ENCODE measurements at places on chromosomes 12 and 14. TPM values are rescaled to one million over a fixed set of nuclear protein-coding genes. Genes with fewer than 3 reads are reported as not detected.

DAO gene
- not detected for total RNA-seq

SLC25A21 gene
- 0.38 TPM for total RNA-seq

GDF3 gene
- total RNA-seq: 0.30 TPM

CKB gene
- total RNA-seq: 115 TPM

CNTN1 gene
- 12.3 TPM for total RNA-seq

DNAH10 gene
- 10.1 TPM for total RNA-seq

CD163L1 gene
- total RNA-seq: 4.5 TPM

TCTN1 gene
- total RNA-seq: 40.1 TPM

ACOT4 gene
- total RNA-seq: 5.0 TPM

KRT7 gene
- total RNA-seq: 257 TPM

MEG3 gene
- total RNA-seq: 16.6 TPM

TEX52 gene
- not detected for total RNA-seq

RTL1 gene
- total RNA-seq: not detected

RBM19 gene
- total RNA-seq: 33.6 TPM

C12orf56 gene
- not detected for total RNA-seq

GRCh38 chr12:53869500-53869899 lies 69.1 kb upstream of the HOXC13 start:
- no peak overlapping the region for H3K4me3 ChIP-seq
- DNase-seq: no peak
- H3K4me1 ChIP-seq: no peaks in the 10 kb centered on the region
- H3K27ac ChIP-seq: no peak overlapping the region
- peaks cover 8% of the 10 kb centered on the region for H3K27me3 ChIP-seq

GRCh38 chr14:93306812-93307211 lies 26.0 kb downstream of the BTBD7 start:
- no peak for DNase-seq
- peaks cover 28% of the 10 kb centered on the region for H3K4me1 ChIP-seq
- H3K36me3 ChIP-seq: no peaks in the 10 kb centered on the region
- H3K4me3 ChIP-seq: no peak overlapping the region

GRCh38 chr14:54838931-54839512 lies 63.6 kb downstream of the GCH1 start:
- H3K4me1 ChIP-seq: peaks cover 4% of the 10 kb centered on the region
- no peaks in the 10 kb centered on the region for H3K27me3 ChIP-seq
- no peak overlapping the region for H3K27ac ChIP-seq

GRCh38 chr12:5489760-5490406 lies 58.0 kb downstream of the NTF3 start:
- H3K4me3 ChIP-seq: no peak overlapping the region
- no peaks in the 10 kb centered on the region for H3K36me3 ChIP-seq
- no peak for DNase-seq
- no peak overlapping the region for H3K27ac ChIP-seq
- no peaks in the 10 kb centered on the region for H3K4me1 ChIP-seq

DNA sequence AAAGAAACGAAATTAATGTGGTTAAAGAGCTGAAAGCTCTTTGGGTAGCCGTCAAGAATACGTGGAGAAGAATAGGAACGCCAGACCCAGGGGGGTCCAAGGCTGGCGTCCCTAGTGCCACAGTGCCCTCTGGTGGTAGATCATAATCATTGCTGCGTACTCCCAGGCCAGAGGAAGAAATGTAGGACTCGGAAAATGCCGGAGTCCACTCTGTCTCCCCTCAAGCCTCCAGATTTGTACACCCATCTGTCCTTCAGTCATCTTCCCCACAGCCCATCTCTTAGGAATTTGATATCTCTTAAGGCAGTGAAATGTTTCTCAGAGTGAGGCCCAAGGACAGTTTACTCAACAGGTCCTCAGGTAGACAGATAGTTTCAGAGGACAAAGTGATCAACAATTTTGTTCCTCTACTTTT lies 25.4 kb upstream of the PLEKHG6 start:
- peaks cover 12% of the 10 kb centered on the region for H3K4me1 ChIP-seq
- no peak overlapping the region for H3K27ac ChIP-seq
- no peaks in the 10 kb centered on the region for H3K36me3 ChIP-seq
- H3K4me3 ChIP-seq: no peak overlapping the region
- no peaks in the 10 kb centered on the region for H3K27me3 ChIP-seq

- H3K27ac ChIP-seq: no peak overlapping the region
- no peak for DNase-seq
- H3K27me3 ChIP-seq: no peaks in the 10 kb centered on the region
- no peak overlapping the region for H3K4me3 ChIP-seq
Observed at GRCh38 chr14:75842551-75842950, 139.2 kb downstream of the TGFB3 start.

- DNase-seq: no peak
- H3K4me3 ChIP-seq: no peak overlapping the region
- H3K36me3 ChIP-seq: no peaks in the 10 kb centered on the region
- H3K27me3 ChIP-seq: peaks cover 15% of the 10 kb centered on the region
- H3K4me1 ChIP-seq: peaks cover 2% of the 10 kb centered on the region
Observed at GRCh38 chr14:60632257-60632656, 17.0 kb downstream of the SIX1 start.

- peaks cover 48% of the 10 kb centered on the region for H3K4me1 ChIP-seq
- DNase-seq: no peak
- peak overlapping the region; percentile 84 for H3K27ac ChIP-seq
- no peak overlapping the region for H3K4me3 ChIP-seq
- H3K27me3 ChIP-seq: no peaks in the 10 kb centered on the region
Observed at GRCh38 chr12:93812626-93813025, 135.5 kb downstream of the CRADD start.

DNA sequence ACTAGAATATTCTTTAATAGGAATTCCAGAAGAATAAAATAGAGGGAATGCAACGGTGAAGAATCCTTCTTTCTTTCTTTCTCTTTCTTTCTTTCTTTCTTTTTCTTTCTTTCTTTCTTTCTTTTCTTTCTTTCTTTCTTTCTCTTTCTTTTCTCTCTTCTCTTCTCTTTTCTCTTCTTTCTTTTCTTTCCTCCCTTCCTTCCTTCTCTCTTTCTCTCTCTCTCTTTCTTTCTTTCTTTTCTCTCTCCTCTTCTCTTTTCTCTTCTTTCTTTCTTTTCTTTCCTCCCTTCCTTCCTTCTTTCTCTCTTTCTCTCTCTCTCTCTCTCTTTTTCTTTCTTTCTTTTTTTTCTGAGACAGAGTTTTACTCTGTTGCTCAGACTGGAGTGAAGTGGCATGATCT lies 160.8 kb upstream of the PRICKLE1 start:
- H3K27me3 ChIP-seq: no peaks in the 10 kb centered on the region
- no peak overlapping the region for H3K4me3 ChIP-seq
- no peak overlapping the region for H3K27ac ChIP-seq
- H3K36me3 ChIP-seq: no peaks in the 10 kb centered on the region

DNA sequence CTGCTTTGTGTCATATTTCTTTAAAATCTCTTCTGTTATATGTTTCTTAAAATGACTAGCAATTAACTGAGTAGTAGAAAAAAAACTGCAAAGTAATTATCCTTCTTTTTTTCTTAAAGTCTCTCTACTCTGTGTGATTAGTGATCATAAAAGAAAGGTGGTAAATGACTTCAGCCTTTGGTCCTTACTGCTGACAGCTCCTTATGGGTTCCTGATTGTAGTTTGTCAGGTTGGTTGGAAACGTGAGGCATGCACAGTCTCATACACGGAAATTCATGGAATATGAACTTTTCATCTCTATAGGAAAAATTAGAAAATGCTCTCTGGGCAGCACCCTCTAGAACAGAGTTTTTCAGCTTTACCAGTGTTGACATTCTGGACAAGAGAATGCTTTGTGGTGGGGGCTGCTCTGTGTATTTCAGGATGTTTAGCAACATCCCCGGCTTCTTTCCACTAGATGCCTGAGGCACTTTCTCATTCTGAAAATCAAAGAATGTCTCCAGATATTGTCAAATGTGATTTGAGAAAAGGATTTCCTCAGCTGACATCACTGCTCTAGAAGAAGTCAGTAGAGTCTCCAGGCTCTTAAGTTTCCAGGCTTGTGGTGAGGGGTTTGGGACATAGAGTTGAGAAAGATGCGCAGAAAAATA lies 121.0 kb downstream of the PIK3C2G start:
- H3K4me1 ChIP-seq: peaks cover 7% of the 10 kb centered on the region
- no peak for DNase-seq
- H3K4me3 ChIP-seq: no peak overlapping the region
- no peaks in the 10 kb centered on the region for H3K36me3 ChIP-seq
- no peaks in the 10 kb centered on the region for H3K27me3 ChIP-seq
- no peak overlapping the region for H3K27ac ChIP-seq

GRCh38 chr12:89461649-89462612 lies 62.7 kb downstream of the GALNT4 start:
- H3K4me1 ChIP-seq: peaks cover 17% of the 10 kb centered on the region
- no peaks in the 10 kb centered on the region for H3K36me3 ChIP-seq
- H3K27ac ChIP-seq: peak overlapping the region; percentile 44
- no peak for DNase-seq
- H3K27me3 ChIP-seq: no peaks in the 10 kb centered on the region

DNA sequence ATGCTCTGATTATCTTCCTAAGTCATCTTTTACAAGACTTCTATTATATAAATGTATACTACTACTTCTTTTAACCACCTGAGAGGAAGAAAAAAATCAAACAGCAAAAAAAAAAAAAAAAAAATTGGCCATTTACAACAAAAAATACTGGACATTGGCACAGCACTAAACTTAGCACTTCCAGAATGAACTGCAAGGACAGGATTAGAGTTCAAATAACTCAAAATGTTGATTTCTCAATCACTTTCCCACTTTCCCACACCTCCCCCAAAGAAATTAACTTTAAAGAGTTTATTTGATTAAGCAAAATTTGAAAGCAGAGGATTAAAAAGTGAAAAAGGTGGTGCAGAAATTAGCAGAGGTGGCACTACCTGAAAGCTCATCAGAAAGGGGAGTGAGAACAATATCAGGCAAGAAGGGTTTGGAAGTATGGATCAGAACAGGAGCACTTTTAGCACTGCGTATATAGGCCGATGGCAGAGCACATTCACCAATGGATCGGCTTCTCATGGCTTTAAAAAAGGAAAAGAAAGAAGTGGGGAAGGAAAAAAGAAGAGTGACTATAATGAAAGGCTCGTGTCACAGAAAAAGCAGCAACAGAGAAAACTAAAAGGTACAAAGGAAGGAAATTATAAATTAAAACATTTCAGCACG lies 109.2 kb downstream of the RALGAPA1 start:
- H3K4me3 ChIP-seq: no peak overlapping the region
- no peaks in the 10 kb centered on the region for H3K36me3 ChIP-seq
- H3K27ac ChIP-seq: no peak overlapping the region
- no peak for DNase-seq
- H3K27me3 ChIP-seq: no peaks in the 10 kb centered on the region
- H3K4me1 ChIP-seq: no peaks in the 10 kb centered on the region

DNA sequence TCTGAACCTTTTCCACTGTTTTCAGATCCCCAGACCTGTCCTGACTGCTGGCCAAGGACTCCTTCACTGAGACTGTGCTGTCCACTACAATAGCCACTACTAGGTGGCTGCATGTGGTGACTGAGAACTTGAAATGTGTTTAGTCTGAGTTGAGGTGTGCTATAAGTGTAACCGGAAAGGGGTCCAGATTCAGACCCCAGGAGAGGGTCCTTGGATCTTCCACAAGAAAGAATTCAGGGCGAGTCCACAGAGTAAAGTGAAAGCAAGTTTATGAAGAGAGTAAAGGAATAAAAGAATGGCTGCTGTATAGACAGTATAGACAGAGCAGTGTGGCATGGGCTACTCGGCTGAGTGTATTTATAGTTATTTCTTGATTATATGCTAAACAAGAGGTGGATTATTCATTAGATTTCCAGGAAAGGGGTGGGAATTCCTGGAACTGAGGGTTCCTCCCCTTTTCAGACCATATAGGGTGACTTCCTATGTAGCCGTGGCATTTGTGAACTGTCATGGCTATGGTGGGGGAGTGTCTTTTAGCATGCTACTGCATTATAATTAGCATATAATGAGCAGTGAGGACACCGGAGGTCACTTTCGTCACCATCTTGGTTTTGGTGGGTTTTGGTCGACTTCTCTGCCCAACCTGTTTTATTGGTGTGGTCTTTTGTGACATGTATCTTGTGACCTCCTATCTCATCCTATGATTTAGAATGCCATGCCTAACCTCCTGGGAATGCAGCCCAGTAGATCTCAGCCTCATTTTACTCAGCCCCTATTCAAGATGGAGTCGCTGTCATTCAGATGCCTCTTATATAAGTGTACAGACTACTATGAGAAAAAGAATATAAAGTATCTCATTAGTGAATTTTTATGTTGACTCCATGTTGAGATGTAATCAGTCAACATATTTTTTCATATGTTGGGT lies 70.0 kb upstream of the SRSF5 start:
- peaks cover 98% of the 10 kb centered on the region for H3K4me1 ChIP-seq
- peak overlapping the region; percentile 74 for H3K27ac ChIP-seq
- DNase-seq: no peak
- H3K27me3 ChIP-seq: no peaks in the 10 kb centered on the region
- H3K4me3 ChIP-seq: no peak overlapping the region
- H3K36me3 ChIP-seq: no peaks in the 10 kb centered on the region

DNA sequence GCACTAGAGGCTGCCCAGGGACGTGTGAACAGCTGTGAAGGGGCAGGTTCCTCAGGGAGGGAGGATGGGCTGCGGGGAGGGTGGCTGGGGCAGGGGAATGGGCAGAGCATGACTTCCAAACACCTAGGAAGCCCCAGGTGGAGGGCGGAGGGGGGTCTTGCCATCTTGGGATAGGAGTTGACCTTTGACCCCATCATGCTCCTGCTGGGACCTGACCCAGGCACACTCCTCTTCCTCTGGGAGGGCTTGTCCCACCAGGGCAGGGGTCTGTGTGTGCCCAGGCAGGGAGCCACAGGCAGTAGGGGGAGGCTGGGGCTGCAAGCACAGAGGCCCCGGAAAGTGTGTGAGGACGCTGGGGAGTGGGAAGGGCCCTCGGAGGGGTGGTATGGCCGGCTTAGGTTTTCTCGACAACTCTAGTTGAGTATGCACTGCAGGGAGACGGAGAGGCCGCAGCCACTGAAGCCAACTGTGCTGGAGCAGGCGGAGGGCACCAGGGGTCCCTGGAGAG lies 3.3 kb upstream of the ANKRD9 start:
- peaks cover 21% of the 10 kb centered on the region for H3K4me1 ChIP-seq
- H3K36me3 ChIP-seq: no peaks in the 10 kb centered on the region
- DNase-seq: no peak
- no peaks in the 10 kb centered on the region for H3K27me3 ChIP-seq
- H3K4me3 ChIP-seq: no peak overlapping the region
- H3K27ac ChIP-seq: no peak overlapping the region

- no peaks in the 10 kb centered on the region for H3K27me3 ChIP-seq
- H3K27ac ChIP-seq: no peak overlapping the region
- H3K4me3 ChIP-seq: no peak overlapping the region
- H3K4me1 ChIP-seq: peaks cover 27% of the 10 kb centered on the region
- DNase-seq: no peak
- peaks cover 4% of the 10 kb centered on the region for H3K36me3 ChIP-seq
Observed at GRCh38 chr12:132561427-132562156, 48.8 kb downstream of the LRCOL1 start.

GRCh38 chr14:22159099-22159498 lies 429.9 kb downstream of the DAD1 start:
- no peak for DNase-seq
- H3K4me1 ChIP-seq: no peaks in the 10 kb centered on the region
- no peak overlapping the region for H3K27ac ChIP-seq
- H3K27me3 ChIP-seq: peaks cover 3% of the 10 kb centered on the region
- H3K36me3 ChIP-seq: no peaks in the 10 kb centered on the region
- H3K4me3 ChIP-seq: no peak overlapping the region

- no peaks in the 10 kb centered on the region for H3K27me3 ChIP-seq
- H3K27ac ChIP-seq: no peak overlapping the region
- H3K36me3 ChIP-seq: no peaks in the 10 kb centered on the region
- DNase-seq: no peak
- H3K4me1 ChIP-seq: no peaks in the 10 kb centered on the region
- H3K4me3 ChIP-seq: no peak overlapping the region
Observed at GRCh38 chr14:23537351-23538049, 14.1 kb downstream of the ZFHX2 start.

- H3K27me3 ChIP-seq: no peaks in the 10 kb centered on the region
- no peaks in the 10 kb centered on the region for H3K4me1 ChIP-seq
- no peak overlapping the region for H3K4me3 ChIP-seq
- no peak for DNase-seq
- H3K27ac ChIP-seq: no peak overlapping the region
- H3K36me3 ChIP-seq: no peaks in the 10 kb centered on the region
Observed at GRCh38 chr12:43285159-43285598, 266.8 kb downstream of the ADAMTS20 start.
